WERI-Rb-1 (cell line): ENCODE measurements at places on chromosomes 16 and 17.

DNA sequence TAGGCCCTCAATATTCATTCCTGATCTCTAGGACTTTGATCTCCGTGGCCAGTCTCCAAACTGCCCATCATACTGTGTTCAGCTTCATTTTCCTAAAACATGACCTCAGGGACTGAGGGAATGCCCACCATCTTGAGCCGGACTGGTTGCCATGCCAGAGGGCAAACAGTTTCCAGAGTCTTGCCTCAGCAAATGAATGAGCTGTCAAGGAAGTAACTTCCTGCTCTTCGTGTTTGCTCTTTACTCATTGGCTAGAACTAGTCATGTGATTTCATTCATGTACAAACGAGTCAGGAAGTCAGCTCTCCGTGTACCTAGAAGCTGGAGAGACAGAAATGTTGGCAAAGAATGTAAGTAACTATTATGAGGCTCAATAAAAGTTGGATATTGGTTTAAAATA lies 50.2 kb downstream of the ANKFN1 start:
- no peak for DNase-seq

DNA sequence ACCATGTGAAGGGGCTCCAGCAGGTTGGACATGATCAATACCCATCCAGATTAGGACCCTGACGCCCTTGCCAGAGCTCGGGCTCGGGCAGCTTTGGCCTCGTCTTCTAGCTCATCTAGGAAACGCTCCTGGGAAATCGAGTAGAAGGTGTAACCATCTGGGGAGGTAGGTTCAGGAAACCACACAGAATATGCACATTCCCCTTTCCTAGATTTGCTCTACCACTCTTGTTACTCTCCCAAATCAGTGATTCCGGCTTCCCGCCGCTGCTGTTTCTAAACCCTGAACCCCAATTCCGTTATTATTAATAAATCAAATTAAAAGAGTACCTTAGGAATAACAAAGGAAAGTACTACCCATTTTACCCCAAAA lies 507 bp downstream of the COA3 start:
- no peak for DNase-seq

DNA sequence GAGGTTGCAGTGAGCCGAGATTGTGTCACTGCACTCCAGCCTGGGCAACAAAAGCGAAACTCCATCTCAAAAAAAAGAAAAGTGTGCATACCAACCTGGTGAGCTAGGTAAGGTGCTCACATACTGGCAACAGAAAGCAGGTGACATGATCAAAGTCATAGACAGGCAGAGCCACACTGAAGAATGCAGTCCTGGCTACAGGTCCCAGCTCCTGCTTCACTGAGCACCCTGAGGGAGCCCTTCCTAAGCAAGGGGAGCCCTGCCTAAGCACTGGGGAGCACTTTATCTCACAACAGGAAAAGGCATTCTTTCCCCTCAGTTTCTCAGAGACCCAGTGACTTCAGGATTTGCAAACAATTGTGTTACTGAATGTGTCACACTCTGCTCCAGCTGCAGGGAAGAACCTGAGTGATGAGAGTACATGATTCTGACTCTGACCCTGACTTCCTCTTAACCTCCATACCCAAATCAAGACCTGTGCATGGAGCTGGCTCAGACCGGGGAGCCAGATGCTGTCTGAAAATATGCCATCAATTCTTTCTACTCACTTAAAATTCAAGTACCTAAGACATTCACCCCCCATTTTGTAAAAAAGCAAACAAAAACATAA lies 40.5 kb downstream of the ANKRD11 start:
- no peak for DNase-seq

GRCh38 chr16:48911700-48912099 lies 301.7 kb upstream of the N4BP1 start:
- DNase-seq, result no peak

- peak; percentile 100 for DNase-seq
These were observed 78.1 kb upstream of the TOB1 start for GRCh38 chr17:50944054-50944901.

DNA sequence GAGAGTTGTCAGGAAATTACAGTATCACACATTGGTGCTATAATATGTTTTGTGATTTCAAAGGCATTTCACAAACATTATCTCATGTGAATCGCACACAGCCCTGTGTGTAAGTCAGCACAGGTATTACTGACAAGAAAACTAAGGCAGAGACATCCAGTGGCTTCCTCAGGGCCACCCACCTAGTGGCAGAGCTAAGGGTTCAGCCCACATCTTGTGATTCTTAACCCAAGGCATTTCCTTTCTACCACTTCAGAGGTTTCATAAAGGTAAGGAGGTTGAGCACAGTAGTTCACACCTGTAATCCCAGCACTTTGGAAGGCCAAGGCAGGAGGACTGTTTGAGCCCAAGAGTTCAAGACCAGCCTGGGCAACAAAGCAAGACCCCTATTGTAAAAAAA lies 58.2 kb downstream of the STX8 start:
- no peak for DNase-seq

DNA sequence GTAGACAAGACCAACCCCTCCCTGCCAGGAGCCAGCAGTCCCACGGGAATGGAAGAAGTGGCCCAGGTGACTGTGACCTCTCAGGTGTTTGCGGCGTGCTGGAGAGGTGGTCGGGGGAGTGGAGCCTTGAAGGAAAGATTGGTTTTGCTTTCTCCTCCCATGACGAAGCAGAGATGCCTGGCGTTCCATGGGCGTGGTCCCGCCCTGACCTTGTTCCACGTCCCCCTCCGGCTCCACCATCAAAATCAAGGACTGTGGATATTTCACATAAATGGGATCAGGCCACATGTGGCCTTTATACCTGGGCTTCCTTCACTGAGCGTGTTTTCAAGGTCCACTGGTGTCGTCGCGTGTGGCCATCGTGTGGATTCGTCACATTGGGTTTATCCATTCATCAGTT lies 270.6 kb upstream of the TNRC6C start:
- peak; percentile 4 for DNase-seq
